ENCODE measurements at places on chromosomes 16 and 17.
A peak's percentile ranks its signal among the peaks of the same experiment; 100 is the strongest.

- no peak for DNase-seq
Observed at GRCh38 chr16:54135361-54136275, 151.0 kb downstream of the IRX3 start.

DNA sequence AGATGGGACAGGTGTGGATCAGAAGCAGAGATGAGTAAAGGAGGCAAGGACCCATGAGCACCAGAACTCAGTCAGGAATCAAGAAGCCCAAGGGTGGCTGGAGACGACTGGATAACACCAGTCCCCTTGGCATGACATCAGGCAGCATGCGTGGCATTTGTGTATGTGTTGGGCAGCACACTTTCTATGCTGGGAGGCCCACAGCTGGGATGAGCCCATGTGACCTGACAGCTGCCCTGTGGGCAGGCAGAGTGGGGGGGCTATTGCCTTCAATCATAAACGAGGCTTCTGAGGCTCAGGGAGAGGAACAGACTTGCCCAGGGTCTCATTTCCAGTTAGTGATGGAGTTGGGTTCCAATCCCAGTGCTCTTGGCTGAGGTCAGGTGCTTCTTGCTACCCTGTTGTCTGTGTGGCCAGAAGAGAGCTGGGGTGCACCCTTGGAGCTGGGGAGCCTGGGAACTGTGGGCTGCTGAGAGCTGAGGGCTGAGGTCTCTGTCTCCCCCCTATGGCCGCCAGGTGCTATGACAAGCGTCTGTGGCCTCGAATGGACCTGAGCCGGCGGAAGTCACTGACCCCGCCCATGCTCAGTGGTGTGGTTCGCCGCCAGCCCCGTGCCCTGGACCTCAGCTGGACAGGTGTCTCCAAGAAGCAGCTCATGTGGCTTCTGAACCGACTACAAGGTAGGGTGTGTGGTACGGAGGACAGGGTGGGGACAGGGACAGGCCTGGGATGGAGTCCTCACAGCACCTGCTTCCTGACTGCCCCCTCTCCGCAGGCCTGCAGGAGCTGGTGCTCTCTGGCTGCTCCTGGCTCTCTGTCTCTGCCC is 7.1 kb upstream of the ORAI3 start:
- peak; percentile 76 for DNase-seq

GRCh38 chr17:47803201-47803600 is 18.4 kb downstream of the OSBPL7 start:
- no peak for DNase-seq

- no peak for DNase-seq
Observed at GRCh38 chr17:40516581-40517285, 15.3 kb upstream of the TNS4 start.

DNA sequence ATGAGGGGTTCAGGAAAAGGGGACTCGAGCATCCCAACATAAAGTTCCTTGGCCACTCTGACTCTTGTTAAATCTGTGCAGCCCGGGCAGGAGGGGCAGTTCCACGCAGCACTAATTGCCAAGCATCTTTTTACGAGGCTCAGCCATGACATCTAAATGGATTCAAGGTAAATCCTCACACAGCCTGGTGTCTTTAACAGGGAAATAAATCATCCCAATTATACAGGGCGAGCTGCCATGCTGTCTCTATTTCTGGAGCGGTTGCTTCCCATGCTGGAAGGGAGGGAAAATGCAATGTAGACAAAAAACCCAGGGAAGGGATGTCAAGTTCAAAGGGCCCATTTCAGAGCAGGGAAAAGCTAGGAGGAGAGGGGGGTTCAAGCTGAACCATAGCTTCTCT is 110.0 kb downstream of the GAS7 start:
- DNase-seq = no peak

GRCh38 chr16:54360681-54361080 is 74.1 kb upstream of the IRX3 start:
- no peak for DNase-seq

DNA sequence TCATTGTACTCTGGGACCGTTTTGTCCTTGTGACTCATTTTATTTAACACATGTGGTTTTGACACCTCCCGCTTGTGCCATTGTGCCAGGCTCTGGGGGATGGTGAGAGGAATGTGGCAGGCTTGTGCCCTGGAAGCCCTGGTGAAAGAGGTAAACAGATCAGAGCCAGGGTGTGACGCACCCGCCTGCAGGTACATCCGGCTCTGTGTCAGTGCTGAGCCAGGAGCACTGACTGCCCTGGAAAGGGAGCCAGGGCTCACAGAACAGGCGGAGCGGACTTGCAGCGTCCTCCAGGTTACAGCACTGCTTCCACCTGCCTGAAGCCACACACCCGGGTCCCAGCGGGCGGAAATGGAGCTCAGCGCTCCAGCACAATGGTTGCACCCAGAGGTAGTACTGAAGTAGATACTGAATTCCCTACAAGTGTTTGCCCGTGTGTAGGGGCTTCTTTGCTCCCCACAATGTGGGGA is 30.6 kb downstream of the CDRT15 start:
- DNase-seq = no peak

DNA sequence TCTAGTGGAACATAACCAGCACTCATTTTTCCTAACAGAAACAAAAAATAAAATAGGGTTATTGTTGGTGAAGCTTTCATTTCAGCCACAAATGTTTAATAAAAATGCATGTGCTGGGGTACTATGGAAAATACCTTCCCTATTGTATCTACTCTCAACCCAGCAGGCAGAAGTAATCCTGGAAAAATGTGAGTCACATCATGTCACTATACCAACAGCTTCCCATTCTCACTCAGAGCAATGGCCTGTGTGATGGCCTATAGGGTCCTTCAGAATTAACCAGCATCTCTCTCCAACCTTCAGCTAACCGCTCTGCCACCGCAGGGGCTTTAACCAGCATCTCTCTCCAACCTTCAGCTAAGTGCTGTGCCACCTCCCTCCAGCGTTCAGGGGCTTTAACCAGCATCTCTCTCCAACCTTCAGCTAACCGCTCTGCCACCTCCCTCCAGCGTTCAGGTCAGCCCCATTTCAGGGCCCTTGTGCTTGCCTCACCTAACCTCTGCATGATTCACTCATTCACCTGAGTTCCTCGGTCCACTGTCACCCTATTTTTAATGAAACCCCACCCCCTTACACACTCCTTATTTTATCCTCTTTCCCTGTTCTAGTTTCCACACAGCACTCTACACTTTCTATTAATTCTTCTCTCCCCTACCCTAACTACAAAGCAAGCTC is 34.0 kb downstream of the UBE2G1 start:
- no peak for DNase-seq

- no peak for DNase-seq
Observed at GRCh38 chr17:82493226-82493781, 26.2 kb upstream of the FOXK2 start.

DNA sequence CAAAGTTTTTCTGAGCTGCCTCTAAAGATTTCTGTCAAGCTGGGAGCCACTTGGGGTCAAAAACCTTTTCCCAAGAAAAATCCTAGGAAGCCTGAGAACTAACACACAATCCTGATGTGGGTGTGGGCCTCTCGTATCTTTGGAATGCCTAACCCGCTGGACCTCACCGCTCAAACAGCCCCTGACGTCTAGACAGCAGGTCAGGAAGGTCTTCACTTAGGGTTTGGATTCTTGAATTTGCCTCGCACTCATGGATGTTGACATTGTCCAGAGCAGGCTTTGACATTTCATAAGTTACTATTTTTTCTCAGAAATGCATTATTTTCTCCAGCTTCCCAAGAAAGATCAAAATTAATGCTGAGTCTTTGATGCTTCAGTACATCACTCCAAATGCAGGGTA is 18.9 kb downstream of the TEX2 start:
- no peak for DNase-seq

GRCh38 chr17:42456223-42457106 is 2.2 kb upstream of the ATP6V0A1 start:
- DNase-seq = no peak

GRCh38 chr16:57837305-57838125 is 35.2 kb upstream of the KIFC3 start:
- no peak for DNase-seq

GRCh38 chr16:77596261-77596660 is 126.1 kb upstream of the NUDT7 start:
- DNase-seq = no peak

GRCh38 chr16:68356249-68356918 is 45.6 kb downstream of the PRMT7 start:
- peak; percentile 72 for DNase-seq

DNA sequence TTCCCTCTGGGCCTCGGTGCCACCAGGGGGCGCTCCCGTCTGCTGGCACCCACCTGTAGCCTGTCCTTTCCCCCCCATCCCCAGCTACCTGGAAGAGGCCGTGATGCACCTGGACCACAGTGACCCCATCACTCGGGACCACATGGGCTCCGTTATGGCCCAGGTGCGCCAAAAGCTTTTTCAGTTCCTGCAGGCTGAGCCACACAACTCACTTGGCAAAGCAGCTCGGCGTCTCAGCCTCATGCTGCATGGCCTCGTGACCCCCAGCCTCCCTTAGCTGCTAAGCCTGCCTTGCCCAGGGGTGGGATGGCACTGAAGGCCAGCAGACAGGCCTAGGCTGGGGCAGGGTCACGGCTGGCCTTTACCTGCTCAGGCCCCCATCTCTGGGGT is 818 bp upstream of the NRN1L start:
- DNase-seq = peak; percentile 58

DNA sequence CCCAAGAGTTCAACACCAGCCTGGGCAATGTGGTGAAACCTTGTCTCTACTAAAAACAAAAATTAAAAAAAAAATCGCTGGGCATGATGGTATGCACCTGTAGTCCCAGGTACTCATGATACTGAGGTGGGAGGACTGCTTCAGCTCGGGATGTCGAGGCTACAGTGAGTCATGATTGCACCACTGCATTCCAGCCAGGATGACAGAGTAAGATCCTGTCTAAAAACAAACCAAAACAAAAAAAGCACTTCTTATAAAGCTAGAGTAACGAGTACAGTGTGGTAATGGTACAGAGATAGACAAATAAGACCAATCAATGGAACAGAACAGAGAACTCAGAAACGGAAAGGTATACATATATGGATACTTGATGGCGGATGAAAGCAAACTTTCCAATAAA is 4.4 kb downstream of the NSMCE1 start:
- no peak for DNase-seq

GRCh38 chr17:10513299-10514067 is 4.9 kb downstream of the MYH1 start:
- DNase-seq = peak; percentile 45

DNA sequence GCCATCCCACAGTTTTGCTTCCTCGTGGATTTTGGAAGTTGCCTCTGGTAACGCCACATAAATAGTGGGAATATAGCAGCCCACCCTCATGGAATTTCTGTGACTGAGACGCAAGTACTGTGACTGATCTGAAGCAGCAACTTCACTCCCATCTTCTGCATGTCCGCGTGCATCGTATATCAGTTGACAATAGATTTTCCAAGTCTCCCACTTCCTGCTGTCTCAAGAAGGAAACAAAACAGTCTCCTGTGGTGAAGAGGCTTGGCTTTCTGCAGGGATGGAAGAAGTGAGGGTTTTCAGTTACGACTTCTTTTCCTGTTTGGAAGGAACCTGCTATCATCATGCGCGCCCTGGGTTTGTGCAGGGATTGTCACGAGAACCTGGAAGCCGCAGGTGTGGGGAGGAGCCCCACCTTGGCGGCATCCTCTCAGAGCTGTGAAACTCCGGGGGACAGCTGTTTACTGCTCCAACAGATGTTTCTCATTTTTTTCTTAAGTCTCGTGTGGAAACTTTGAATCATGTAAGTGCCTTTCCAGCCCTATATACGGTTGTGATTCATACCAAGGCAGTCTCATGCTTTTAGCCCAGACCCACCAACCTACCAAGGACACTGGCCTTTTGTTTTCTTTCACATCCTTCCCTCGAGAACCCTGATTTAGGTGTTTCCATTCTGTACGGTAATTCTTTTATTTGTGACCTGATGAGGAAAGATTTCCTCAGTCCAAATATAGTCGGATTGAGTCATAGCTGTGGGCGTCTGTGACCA is 57.5 kb downstream of the WIPI1 start:
- no peak for DNase-seq

GRCh38 chr17:54956791-54957190 is 11.7 kb downstream of the COX11 start:
- DNase-seq = no peak

DNA sequence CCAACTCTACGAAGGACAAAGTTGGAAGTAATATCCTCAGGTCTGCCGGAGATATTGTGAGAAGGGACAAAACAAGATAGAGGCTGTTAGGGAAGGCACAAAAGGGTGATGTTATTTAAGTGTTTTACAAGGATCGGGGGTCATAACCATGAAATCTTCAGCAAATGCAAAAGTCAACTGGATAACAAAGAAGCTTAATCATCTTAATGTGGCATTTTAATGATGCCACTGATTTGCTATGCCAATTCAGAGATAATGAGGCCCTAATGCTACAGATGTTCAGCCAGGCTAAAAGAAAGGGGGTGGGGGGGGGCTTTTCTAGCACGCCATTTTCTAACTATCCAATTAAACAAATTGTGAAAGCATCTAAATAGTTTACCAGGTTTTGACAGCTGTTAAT is 63.1 kb downstream of the IKZF3 start:
- no peak for DNase-seq

DNA sequence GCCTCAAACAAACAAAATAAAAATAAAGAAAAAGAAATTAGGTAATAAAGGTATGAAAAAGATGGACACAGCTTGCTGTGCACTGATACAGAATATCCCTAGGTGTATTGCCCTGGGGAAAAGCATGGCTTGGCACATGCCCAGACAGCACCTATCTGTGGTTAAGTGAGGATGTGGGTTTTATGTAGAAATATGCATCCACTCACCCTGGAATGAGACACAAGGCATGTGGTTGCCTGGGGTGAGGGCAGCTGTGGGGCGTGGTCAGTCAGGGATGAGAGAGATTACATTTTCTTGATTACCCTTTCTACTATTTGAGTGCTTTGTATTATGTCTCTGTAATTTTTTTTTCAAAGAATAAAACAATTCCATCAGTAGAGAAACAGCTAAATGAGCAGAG is 6.9 kb downstream of the PLLP start:
- no peak for DNase-seq

DNA sequence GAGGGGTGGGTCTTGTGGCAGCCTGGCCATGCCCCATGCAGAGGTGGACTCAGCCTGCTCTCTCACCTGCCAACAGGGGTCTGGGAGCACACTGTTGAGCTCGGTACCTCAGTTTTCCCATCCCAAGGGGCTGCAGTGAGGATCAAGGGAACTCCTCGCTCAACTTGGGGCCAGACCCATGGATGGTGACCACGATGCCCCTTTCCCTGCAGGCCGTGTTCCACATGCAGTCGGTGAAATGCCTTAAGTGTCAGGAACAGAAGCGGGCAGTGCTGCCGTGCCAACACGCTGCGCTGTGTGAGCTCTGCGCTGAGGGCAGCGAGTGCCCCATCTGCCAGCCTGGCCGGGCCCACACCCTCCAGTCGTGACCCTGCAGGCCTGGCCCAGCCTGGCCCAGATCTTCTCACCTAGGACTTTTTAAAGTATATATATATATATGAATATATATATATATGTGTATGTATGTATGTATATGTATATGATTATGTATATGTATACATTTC is 20.1 kb downstream of the UNC13D start:
- no peak for DNase-seq

GRCh38 chr17:1561420-1562175 is 994 bp downstream of the PITPNA start:
- DNase-seq = no peak

DNA sequence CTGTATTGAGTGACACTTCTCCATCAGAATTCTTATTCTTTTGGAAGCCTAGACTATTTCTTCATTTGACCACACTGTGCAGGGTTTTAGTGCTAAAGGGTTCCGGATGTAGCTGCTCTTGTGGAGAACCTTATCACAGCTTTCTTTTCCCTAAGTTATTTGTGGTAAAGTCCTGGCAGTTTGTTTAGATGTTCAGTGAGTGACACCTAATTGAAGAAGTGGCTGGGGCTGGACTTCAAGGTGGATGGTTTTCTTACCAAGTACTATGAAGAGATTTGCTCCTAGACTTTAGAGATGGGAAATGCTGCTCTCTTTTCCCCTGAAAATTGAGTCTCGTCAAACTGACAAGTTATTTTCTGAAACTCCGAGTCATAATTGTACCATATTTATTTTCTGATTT is 144.0 kb upstream of the TBX2 start:
- DNase-seq = no peak

All from femur (tissue), 1 donor.